ENCODE measurements at places on chromosomes 3 and 15. TPM values are rescaled to one million over a fixed set of nuclear protein-coding genes. Genes with fewer than 3 reads are reported as not detected.
A peak's percentile ranks its signal among the peaks of the same experiment; 100 is the strongest.

The DAG1 gene
- 23.7 TPM for total RNA-seq

The C3orf85 gene
- total RNA-seq, result not detected

The PLCB2 gene
- total RNA-seq, result 88.5 TPM

The TNIK gene
- 21.5 TPM for total RNA-seq

The SH2D7 gene
- not detected for total RNA-seq

The GOLGA6L10 gene
- 0.32 TPM for total RNA-seq

The C2CD4B gene
- 0.83 TPM for total RNA-seq

The TAGLN3 gene
- total RNA-seq, result 1.1 TPM

The IMPG2 gene
- 0.05 TPM for total RNA-seq

The MFSD1 gene
- 21.2 TPM for total RNA-seq

The TGM5 gene
- total RNA-seq, result not detected

The CYP8B1 gene
- total RNA-seq, result not detected

DNA sequence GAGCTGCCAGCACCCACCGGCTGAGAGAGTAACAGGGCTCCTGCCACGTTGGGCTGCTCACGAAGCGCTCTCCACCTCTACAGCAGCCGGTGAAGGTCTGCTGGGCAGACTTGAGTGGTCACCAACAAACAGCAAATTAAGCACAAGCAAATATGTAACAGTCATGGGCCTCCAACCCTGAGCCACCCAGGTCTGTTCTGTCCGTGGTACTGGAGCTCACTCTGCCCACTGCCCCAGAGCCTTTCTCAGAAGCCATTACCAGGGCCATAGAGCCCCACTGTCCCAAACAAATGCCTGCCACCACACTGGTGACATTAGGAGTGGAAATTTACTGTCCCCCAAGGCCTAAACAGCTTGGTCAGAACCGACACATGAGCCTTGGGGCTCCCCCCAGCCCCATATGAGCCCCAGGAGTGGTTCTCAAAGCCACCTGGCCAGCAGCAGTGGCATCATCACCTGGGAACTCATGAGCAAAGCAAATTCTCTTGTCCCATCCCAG lies 56.6 kb downstream of the LRIG1 start:
- no peak for DNase-seq

GRCh38 chr15:89746386-89746780 lies 4.7 kb downstream of the MESP1 start:
- DNase-seq, result no peak

GRCh38 chr3:20424086-20424485 lies 238.1 kb upstream of the SGO1 start:
- no peak for DNase-seq

DNA sequence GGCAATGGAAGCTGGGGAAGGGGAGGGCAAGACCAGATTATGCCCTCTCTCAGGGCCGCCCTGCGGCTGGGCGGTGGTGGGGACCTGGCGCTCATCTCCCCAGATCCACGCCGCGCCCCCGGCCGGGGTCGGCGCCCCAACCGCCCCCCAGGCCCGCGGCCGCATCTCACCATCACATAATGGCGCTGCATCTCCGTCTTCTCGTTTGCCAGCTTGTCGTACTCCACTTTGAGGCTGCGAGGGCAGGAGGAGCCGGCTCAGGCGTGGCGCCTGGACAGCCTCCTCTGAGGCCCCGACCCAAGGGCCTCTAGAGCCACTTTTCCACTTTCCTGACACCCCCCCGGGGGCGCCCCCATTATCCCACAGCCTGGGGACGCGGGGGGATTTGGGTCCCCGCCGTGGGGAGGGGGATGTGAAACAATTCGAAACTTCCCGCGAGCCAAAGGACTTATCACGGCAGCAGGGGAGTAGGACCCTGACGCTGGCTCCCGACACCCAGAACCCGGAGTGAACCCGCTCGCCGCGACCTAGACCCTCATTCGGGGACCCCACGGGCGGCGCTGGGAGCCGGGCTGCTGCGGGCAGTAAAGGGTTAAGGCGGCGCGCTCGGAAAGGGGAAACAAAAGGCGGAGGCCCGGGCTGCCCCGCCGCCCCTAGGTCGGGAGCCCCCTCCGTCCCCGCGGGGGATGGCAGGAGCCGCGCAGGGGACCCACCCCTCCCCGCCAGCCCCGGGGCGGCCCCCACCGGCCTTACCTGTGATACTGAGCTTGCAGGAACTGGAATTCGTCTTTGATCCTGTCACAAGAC lies 2.1 kb downstream of the TLE3 start:
- peak; percentile 30 for DNase-seq

DNA sequence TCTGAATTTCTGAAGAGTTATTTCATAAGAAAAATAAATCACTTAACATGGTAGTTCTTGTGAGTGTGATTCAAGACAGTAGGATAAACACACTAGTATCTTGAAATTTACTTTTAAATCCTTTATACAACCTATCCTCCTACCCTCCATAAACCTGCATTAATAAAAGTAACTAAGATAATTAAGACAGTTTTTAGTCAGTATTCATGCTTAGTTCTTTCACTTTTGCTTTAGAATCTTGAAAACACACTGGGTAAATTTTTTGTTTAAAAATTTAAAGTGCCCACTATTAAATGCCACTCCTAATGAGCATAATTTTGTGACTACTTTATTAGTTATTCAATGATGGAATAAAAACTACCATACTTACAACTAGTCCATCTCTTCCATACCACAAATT lies 28.8 kb downstream of the GOLIM4 start:
- DNase-seq, result no peak

GRCh38 chr3:165279471-165279870 lies 83.3 kb upstream of the SLITRK3 start:
- DNase-seq, result no peak

GRCh38 chr3:15011174-15011573 lies 53.9 kb downstream of the MRPS25 start:
- no peak for DNase-seq

DNA sequence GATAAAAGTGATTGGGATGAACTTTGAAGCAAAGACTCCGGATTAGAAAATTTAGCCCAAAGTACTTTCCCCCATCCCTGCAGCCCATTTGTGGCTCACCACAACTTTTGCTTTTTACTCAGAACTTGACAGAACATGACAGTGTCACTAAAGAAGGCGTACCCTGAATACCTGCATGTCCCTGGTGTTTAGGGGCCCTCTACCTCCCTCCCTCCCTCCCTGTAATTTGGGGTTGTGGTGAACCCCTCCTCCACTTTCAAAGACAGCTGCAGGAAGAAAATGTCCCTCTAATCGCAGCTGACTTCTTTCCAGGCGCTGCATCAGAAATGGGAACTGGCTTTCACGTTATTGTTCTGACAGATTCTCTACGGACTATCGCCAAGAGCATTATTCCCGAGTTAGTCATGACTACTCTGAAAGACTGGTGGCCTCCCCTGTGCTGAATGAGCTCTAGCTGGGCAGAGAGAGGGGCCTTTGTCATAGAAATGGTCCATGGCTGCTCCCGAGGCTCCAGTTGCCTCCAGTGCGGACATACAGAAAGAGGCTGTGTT lies 93.2 kb upstream of the ARHGEF3 start:
- no peak for DNase-seq

DNA sequence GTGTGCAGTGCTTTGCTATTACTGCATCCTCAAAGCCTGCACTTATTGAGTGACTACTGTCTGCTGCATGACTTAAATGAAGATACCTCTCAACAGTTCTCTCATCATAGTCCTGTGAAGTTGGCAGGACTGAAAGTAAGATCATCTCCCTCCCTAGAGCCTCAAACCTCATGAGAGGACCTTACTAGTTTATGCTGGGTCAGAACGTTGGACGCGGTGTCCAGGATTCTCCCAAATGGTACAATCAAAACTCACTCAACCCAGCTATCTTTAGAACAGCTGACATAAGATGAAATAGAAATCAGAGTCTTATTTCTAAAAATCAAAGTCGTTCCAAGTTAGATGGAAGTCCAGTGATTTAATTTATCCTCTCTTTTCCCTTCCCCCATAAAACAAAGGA lies 219.7 kb downstream of the PDZRN3 start:
- no peak for DNase-seq

GRCh38 chr3:96753124-96753523 lies 61.3 kb upstream of the EPHA6 start:
- DNase-seq, result no peak

GRCh38 chr3:33103480-33103879 lies 6.5 kb upstream of the GLB1 start:
- DNase-seq, result no peak

- no peak for DNase-seq
Measured at GRCh38 chr3:169387751-169388696, 275.5 kb downstream of the MECOM start.

- no peak for DNase-seq
Measured at GRCh38 chr3:197482001-197482400, 73.8 kb downstream of the BDH1 start.

GRCh38 chr3:81406318-81406717 lies 355.1 kb downstream of the GBE1 start:
- no peak for DNase-seq

GRCh38 chr3:49844464-49845183 lies 11.7 kb downstream of the TRAIP start:
- DNase-seq, result no peak

- DNase-seq, result no peak
Measured at GRCh38 chr3:140627756-140628155, 50.1 kb upstream of the TRIM42 start.

DNA sequence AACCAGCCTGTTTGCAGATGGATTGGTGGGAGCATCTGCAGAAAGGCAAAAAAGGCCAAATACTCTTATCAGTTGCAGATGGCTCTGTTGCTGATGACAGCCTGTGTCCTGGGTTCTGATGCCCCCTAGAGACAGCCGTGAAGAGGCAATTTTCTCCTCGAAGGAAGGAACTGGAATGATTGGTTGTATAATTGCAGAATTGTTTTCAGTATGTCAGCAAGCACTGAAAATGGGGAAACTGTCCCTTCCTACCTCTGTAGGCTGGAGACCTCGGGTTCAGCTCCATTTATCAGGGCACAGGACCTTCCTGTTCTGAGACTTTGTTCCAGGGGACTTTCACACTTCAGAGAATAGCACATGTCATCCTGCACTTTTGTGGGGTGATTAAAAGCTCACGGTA lies 103.0 kb downstream of the PGPEP1L start:
- DNase-seq, result no peak

DNA sequence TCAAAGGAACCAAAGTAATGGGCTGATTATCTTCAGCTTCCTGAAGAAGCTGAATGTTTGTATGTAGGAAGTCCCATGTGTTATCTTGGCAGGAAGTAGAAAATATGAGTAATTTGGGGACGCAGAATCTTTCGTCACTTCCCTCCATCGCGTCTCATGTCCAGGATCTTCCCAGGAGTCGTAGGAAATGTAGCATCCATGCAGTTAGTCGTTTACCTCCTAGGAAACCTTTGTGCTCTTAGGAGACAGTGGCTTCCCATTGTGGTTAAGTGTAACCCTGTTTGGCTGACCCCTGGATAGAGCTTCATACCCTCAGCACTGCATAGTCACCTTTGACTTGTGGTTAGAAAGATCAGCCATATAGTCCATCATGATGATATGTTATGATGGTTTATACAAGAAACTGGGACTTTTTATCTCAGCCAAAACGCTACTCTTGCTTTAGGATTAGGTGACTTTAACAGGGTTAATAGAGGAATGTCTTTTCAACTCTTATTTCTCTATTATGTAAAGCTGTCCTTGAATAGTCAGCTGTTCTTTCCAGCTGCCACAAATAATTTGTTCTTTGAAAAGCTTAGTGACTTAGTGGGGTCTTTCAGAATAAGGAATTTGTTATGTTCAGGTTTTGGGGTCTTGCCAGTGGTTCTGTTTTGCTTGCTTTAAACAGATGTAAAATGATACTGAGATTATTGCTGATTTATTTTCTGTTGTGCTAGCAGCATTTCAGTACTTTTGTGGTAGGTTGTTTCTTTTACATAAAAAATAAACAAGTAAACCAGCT lies 92.2 kb downstream of the KLHL25 start:
- peak; percentile 29 for DNase-seq

GRCh38 chr3:188198760-188199327 lies 44.9 kb downstream of the LPP start:
- no peak for DNase-seq

All from activated T-helper 1 cell treated with anti-CD3 and anti-CD28 coated beads, Interleukin-12 subunit alpha, Interleukin-12 subunit beta, Interleukin-2, Interleukin-4 antibody, amounts not matched to agents 30 ng/mL and 10 ng/mL and 1 ng/mL, durations not matched to agents 14 hours and 24 hours and 36 hours (primary cell).